Prostate gland (tissue), 2 donors: ENCODE measurements at places on chromosomes 11 and 22. TPM values are rescaled to one million over a fixed set of nuclear protein-coding genes. Genes with fewer than 3 reads are reported as not detected.

- no peak for DNase-seq
These were observed 78.1 kb downstream of the TP53I11 start for GRCh38 chr11:44872556-44872955.

GRCh38 chr11:43508511-43508918 is 149.8 kb downstream of the TTC17 start:
- DNase-seq = no peak

- DNase-seq = no peak
These were observed 6.3 kb upstream of the APOL5 start for GRCh38 chr22:35711336-35711735.

DNA sequence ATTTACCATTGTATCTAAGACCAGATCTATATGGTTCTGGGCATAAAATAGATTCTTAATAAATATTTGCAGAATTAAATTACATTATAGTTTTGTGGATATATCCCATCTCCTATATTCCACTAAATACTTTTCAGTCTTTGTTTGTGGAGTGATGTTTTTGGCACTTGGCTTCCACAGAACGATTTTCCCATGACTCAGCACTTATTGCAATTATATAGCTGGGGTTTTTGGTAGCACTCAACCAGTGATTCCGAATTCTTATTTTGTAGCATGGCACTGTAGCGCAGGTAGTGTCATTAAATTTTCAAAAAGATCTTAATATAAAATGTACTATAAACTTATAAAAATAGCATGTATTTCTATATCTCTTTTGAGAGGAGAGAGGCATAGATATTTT is 221.2 kb downstream of the TRPC6 start:
- no peak for DNase-seq

DNA sequence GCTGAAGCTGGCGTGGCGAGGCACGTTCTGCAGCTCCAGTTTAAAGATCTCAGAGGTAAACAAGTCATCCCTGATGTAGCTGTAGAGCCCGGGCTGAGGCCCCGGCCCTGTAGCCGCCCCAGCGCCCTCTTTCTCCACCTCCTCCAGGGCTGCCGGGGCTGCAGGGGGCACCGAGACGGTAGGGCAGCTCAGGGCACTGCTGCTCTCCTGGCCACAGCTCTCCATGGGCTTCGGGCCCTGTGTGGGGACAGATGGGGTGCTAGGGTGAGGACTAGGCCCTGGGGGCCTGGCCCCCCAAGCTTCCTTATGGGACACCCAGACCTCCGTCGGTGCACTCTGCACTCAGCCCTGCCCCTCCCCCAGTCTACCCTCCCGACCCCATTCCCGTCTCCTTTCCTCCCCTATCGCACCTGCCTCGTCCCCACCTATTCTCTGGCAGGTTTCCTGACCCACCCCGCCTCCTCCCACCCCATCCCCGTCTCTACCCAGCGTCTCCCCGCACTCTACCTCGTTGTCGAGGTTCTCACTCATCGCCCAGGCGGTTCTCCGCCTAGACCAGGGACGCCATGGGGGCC is 559 bp downstream of the RANBP1 start:
- no peak for DNase-seq

ZC3H12C gene
- total RNA-seq = 11.9 TPM

OR56A1 gene
- total RNA-seq = not detected

HTR3A gene
- not detected for total RNA-seq

PRR33 gene
- not detected for total RNA-seq

NCR3LG1 gene
- total RNA-seq = 0.41 TPM

BTG4 gene
- total RNA-seq = 3.3 TPM

AP1B1 gene
- total RNA-seq = 104 TPM

ADORA2A gene
- 2.1 TPM for total RNA-seq
